Activated gamma-delta T cell (primary cell): ENCODE measurements at places on chromosomes 4 and X.

- no peak for DNase-seq
These were observed 276.0 kb downstream of the UNC5C start for GRCh38 chr4:95272797-95273196.

- no peak for DNase-seq
These were observed 32.2 kb downstream of the NFXL1 start for GRCh38 chr4:47882228-47882627.

- no peak for DNase-seq
These were observed 1.0 kb downstream of the SLBP start for GRCh38 chr4:1711055-1711570.

DNA sequence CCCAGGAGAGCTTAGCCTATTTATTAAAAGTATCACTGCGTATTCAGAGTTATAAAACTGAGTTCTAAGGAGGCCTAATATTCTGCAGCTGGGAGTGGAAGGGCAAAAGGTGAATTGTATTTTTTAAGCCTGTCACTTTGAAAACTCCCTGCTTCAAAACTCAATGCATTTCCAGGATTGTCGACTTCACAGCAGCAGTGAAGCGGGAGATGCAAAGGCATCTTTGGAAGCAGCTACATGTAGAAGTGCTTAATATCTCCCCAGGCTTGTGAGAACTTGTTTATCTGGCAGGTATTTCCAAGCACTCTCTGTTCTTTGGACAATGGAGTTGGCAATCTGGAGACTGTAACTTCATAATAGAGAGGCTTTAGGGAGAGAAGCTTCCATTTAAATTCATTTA is 717.5 kb upstream of the SLIT2 start:
- no peak for DNase-seq

GRCh38 chr4:174334628-174335027 is 50.9 kb downstream of the CEP44 start:
- DNase-seq, result no peak

DNA sequence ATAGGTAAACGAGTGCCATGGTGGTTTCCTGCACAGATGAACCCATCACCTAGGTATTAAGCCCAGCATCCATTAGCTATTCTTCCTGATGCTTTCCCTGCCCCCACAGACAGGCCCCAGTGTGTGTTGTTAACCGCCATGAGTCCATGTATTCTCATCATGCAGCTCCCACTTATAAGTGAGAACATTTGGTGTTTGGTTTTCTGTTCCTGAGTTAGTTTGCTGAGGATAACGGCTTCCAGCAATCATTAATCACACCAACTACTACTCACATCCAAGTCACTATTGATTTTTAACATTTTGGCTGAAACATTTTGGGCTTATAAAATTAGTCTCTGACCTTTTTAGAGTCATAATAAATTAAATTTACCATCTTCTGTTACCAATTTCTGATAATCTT is 205.3 kb downstream of the SPOCK3 start:
- DNase-seq, result no peak

DNA sequence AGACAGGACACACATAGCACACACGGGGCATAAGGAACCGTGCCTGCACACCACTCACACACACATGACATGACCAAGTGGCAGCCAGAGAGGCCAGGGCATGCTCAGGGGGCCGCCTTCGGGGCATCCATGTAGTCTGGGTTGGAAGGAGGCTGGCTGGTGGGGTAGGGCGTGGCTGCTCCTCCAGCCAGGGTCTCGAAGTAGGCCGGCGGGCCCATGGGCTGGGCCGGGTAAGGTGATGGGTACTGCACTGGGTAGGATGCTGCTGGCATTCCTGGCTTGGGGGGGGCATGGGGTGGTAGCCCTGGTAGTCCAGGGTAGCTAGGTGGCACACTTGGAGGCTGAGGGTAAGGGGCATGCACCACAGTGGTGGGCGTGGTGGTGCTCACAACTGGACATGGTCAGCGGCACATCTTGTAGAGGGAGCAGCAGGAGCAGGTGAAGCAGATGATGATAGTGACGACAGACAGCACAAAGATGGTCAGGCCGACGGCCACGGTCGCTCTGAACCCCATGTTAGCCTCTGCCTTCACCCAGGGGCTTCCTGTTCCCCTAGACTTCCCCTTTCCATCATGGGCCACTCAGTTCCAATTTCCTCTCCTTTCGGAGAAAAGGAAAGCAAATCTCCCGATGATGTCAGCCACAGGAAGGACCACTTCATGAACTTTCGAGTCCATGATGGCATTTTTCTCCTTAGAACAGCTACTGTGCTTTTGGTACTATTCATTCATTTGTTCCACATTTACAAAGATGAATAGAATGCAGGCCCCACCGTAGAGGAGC is 10.9 kb upstream of the DDX3X start:
- DNase-seq, result no peak

DNA sequence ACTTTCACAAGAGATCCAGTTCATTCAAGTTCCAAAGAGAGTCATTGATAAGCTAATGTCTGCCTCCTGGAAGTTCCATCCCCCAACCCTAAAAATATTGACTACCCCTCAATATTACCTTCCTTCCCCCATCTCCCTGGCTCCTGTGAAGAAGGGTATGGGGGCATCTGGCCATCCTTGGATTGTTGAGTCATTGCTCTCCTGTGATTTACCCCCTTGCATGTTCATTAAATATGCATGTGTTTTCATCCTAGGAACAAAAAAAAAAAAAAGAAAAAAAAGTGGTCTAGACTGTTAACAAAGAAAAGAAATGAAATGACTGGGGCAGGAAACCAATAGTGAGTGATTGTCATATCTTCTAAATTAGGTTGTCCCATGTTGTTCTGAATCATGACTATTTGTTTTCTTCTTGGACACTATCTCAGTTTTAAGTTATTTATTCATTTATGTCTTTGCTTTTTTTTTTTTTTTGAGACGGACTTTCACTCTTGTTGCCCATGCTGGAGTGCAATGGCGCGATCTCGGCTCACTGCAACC is 51.9 kb upstream of the HUWE1 start:
- DNase-seq, result no peak

DNA sequence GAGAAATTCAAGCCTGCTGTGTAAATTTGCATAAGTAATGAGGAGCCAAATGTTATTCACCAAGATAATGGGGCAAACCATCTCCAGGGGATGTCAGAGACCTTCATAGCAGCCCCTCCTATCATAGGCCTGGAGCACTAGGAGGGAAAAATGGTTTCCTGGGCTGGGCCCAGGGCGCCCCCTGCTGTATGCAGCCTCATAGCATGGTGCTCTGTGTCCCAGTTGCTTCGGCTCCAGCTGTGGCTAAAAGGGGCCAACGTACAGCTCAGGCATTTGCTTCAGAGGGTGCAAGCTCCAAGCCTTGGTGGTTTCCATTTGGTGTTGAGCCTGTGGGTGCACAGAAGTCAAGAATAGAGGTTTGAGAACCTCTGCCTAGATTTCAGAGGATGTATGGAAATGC is 859.3 kb downstream of the RPA4 start:
- no peak for DNase-seq

DNA sequence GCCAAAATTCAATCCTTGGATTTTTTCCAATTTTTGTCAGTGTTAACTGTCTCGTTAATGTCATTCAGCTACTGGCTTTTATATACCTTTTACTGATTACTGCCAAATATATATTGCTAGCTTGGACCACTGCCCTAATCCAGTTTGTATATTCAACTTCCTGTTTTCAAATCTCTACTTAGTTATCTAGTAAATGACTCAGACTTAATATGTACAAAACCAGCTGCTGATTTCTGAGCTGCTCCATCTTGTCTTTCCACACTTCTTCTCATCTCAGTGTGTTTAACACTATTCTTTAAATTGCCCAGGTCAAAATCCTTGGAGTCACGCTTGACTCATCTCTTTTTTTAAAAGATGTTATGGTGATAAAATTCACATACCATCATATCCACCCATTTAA is 1196.7 kb downstream of the RAPGEF2 start:
- DNase-seq, result no peak

DNA sequence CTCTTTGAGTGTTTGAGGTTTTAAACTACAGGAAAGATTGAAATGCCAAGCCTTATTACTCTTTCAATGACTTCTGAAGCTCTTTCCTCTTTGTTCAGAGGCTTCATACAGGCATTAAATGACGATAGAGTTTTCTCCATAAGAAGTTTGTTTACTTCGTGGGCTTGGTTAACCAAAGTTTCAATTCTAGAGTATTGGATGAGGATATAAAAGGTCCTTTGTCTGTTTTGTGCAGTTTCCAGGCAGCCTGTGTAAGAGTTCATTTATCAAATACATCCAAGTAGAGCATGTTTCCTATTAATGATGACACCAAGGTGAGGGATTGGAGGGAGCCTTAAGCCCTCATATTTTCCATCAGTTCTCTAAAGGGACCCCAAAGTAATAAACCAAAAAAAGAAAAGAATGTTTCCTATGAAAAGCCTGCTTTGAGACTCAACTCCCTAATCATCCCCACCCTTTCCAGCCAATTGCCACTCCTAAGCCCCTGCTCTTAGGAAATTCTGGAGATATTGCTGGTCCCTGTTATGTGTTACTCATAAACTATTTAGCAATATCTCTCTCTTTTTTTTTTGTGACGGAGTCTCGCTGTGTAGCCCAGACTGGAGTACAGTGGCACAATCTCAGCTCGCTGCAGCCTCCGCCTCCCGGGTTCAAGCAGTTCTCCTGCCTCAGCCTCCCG is 106.2 kb upstream of the IL13RA1 start:
- no peak for DNase-seq

GRCh38 chr4:155506745-155507144 is 130.0 kb upstream of the MAP9 start:
- no peak for DNase-seq

DNA sequence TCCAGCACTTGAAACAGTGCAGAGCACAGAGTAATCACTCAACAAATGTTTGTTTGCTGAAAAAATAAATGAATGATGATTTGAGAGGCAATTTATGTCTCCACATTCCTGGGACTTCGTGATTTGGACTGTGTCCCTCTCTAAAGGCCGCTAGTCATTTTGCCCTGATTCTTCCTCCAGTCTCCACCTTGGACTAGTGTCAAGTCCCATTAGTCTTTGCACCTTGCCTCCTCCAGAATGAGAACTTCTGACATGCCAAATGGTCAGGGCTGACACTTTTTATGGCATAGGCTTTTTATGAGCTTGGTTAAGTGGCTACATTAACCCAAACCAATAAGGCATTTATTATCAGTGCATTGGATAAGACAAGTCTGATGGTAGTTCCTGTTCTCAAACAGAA is 65.1 kb upstream of the POF1B start:
- no peak for DNase-seq

- DNase-seq, result no peak
These were observed 147.1 kb downstream of the CPEB2 start for GRCh38 chr4:15149234-15149838.

DNA sequence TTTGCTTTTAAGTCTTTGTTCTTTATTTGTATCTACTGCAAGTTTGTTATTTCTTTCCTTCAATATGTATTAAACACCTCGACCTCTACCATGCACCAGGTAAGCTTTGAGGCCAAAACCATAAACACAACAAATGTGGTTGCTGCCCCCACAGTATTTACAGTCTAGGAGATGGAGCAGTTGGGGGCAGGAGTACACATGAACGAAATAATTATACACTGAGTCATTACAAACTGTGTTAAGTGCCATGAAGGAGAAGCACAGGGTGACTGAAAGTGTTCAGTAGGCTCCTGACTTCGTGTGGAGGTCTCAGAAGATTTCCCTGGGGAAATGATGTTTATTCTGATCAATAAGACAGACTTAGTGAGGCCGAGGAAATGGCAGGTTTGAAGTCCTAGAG is 30.3 kb downstream of the SLC25A43 start:
- DNase-seq, result no peak

- DNase-seq, result no peak
These were observed 480.4 kb downstream of the TRIML1 start for GRCh38 chr4:188619456-188620149.

DNA sequence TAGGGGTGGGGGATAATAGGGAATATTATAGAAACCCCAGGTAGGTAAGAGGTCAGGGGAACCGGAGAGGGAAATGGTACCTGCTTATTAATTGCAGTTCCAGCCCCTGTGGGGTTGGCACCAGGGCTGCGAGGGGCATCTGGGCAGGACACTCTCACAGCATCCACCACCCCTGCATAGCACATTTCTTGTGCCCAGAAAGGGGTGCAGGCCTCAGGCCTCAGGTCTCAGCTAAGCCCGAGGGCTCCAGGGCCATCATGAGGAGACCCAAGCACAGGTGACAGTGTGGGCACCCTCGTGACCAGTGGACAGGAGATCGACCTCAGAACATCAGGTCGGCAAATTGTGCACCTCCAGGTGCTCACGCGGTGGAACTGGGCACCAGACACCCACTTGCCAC is 164.7 kb downstream of the EVC2 start:
- DNase-seq, result no peak

- no peak for DNase-seq
These were observed 782.2 kb upstream of the LCORL start for GRCh38 chr4:18803781-18804180.

- DNase-seq, result no peak
These were observed 9.0 kb upstream of the GLOD5 start for GRCh38 chrX:48752498-48752897.

- no peak for DNase-seq
These were observed 62.2 kb downstream of the RTL5 start for GRCh38 chrX:72069350-72070160.

DNA sequence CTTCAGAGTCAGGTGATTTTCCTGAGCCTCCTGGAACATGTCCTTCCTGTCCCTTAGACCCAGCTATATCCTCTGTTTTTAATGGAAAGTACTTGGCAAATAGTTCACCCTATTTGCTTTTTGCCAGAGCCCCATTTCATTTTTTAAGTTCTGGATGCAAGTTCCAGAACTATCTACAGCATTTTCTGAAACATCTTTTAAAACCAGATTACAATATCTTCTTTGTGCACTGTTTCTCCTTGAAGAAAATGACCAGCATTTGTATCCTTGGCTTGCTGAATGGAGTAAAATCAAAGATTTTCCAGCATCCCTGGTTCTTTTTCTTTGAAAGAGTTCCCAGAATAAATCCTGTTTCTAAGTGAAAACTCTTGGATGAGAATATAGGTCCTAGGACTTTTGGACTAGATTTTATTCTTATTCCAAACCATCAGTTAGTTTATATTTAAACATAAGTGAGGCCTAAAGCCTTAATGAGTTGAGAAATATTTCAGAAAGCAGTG is 224.3 kb downstream of the ANK2 start:
- DNase-seq, result no peak

DNA sequence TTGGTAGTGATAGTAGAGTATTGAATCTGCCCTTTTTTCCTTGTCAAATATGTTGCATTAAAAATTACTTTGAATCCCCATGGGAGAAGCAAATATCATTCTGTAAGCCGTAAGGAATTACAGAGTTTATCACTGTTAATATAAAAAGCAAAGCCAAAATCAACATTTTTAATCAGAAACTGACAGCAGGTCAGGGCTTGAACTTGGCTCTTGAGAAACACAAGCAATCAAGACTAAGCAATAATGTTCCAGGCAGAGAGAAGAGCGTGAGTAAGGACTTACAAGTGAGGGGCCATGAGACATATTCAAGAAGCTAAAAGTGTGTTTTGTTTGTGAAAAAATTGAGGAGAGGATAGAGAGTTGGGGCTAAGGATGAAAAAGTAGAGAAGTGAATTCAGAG is 68.2 kb downstream of the ARHGAP6 start:
- no peak for DNase-seq

GRCh38 chr4:139454111-139455045 is at the start of gene RAB33B:
Gene RAB33B (plus strand): TSS chr4:139454121. CDS start chr4:139454196, 75 bp downstream.
- DNase-seq, result no peak
